Umbilical cord (tissue), 2 donors: ENCODE measurements at places on chromosomes 2 and 18.

- no peak for DNase-seq
Observed at GRCh38 chr2:231512222-231512621, 18.0 kb downstream of the NMUR1 start.

DNA sequence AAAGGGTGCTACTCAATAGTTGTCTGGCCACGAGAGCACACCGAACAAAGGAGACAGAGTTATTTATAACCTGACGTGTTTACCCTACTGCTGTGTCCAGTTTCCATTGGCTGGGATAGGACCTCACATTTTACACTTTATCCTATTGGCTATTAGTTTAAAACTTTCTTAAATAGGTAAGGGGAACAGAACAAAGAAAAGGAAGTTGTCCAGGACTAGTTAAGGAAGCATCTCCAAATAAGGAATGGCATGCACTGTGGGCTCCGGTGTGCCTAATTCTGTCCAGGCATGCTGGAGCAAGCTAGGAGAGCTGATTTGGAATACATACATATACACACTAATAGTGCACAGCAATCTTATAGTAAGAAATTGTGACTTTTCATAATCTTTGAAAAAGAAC, 72.2 kb downstream of the CAB39 start:
- DNase-seq = no peak

DNA sequence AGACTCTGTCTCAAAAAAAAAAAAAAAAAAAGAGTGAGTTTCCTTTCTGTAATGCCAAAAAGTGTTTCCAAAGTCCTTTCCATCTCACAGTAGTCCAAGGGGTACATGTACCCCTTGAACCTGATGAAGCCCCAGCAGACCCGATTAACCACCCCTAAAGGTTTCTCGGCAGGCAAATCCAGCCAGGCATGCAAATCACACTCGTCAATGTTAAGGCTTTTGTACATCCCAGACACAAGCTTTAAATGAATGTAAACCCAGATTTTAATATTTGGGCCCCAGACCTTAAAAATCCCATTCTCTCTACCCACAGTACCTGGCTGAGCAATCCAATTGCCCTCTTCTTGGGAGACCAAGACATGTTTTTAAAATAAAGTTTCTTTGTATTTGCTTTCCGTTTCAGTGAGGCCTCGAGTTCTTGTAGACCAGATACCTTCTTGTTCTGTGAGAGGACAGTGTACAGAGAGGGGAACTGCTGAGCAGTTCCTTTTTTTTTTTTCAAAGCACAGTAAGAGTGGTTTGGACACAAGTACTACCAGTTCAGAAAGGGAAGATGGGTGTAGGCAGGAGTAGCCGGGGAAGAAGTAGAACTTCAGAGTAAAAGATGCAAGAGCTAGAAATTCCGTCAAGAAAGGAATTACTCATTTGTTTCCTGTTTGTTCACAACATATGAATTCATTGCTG, at the start of gene NLRC4:
TSS of gene NLRC4 (minus strand) at position 465 of the 684 bp plus-strand sequence. CDS start 8,111 bp downstream, outside the sequence.
- DNase-seq = peak; percentile 13

DNA sequence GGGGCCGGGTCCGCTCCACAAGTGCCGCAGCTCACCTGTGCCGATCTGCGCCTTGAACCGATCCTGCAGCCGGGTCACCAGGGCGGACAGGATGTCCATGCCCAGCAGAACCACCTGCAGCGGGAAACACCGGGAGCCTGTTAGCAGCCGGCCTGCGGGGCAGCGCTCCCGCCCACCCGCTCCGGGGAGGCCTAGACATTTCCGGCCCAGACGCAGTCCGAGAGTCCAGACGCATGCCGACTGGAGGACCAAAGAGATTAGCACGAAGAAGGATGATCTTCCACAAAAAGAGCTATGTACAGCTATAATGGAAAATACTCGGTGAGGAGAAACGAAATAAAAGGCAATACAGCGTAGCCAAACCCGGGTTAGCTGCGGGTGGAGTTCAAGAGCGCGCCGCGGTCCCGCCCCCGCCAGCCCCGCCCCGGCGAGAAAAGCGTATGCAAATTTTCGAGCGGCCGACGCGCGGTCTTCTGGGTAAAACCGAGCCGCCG, 421 bp upstream of the RNU4ATAC start:
- peak; percentile 92 for DNase-seq

- no peak for DNase-seq
Observed at GRCh38 chr2:149463328-149464002, 124.1 kb downstream of the MMADHC start.

DNA sequence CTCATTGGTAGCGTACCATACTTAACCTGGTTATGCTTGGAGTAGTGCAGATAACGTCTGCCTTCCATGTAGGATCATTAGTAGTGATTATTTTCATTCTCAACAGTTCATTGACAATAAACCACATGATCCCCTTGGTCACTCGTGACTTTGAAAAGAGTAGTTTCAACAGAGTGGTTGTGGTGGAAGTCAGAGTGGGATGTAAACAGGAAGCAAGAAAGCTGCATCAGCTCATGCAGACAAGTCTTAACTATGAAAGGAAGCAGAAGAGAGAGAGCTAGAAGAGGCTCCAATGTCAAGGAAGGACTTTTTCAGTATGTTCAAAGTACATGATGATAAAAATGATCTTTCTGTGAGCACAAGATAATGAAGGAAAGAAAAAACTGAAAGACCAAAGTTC, 287.4 kb downstream of the MBD2 start:
- no peak for DNase-seq

- no peak for DNase-seq
Observed at GRCh38 chr2:85438201-85439024, 19.9 kb downstream of the SH2D6 start.

DNA sequence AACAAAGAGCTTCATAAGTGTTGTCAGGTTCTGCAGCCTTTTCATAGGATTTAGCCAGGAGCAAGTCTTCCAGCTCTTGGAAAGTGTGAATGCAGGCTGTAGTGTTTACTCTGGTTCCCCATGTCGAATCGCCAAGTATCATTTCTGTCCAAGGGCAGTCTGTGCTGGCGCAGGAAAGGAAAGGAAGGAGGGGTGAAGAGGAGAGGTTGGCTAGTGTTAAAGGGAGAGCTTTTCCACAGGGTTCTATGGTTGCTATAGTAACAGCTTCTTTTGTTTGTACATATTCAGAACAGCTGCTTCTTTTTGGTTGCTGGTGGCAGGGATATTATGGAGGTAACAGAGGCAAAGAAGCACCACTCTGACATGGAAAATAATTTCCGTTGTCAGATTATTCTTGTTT, 69.9 kb downstream of the KCNH7 start:
- DNase-seq = no peak

GRCh38 chr18:76463872-76464271, 31.2 kb downstream of the ZNF516 start:
- no peak for DNase-seq

- DNase-seq = no peak
Observed at GRCh38 chr2:3959372-3959771, 256.0 kb downstream of the DCDC2C start.

DNA sequence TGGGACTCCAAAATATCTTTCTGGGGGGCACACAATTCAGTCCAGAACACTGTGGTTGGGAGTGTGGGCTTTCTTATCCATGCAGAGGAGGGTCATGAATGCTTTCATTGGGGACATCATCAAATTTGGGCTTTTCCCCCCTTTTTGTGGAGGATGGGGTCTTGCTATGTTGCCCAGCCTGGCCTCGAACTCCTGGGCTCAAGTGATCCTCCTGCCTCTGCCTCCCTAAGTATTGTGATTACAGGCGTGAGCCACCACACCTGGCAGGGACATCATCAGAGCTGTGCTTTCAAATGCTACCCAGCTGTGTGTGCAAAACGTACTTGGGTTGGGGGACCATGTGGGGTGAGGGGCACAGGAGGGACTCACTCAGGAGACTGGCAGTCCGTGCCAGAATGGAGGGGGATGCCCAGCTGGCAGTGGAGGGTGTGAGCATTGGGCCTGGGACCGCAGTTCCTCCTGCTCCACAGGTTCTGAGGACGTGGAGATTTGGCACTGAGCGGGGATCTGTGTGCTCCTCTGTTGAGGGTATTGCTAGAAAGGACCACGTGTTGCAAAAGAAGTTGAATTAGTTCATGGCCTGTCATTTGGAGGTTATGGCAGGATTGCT, 24.4 kb downstream of the EMILIN2 start:
- DNase-seq = no peak

DNA sequence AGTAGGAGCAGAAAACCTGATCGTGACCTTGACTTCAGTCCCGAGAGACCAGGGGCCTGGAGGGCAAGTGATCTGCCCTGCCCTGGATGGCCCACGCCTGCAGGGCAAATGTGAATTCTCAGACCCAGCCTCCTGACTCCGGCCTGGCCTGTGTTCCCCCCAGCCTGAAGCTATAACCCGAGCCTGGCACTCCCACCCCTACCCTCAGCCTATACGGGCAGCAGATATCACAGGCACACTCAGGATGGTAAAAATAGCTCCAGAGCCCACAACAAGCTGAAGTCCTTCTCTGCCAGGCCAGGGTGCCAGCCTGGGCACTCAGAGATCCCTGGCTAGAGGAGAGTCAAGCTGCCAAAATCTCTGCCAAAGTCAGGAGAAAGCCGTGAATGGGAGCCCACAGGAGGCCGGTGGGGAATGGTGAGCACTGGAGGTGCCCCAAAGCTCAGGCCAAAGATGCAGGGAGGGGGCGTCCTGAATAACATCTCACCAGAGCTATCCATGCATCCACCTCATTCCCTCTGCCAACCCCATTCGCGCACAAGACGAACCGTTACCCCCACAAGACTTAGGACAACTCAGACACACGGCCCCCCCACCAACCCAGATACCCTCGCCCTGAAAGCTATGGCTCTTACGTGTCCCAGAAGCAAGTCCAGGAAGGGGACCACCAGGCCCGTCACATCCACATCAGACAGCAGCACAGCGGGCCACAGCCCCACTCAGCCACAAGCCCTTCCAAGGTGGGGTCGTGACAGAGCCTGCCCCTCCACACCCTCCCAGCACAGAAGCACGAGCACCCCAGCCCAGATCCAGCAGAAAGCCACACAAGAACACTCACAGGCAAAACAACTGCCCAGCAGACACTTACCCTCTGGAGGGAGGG, 144.9 kb downstream of the TNS1 start:
- DNase-seq = peak; percentile 32

DNA sequence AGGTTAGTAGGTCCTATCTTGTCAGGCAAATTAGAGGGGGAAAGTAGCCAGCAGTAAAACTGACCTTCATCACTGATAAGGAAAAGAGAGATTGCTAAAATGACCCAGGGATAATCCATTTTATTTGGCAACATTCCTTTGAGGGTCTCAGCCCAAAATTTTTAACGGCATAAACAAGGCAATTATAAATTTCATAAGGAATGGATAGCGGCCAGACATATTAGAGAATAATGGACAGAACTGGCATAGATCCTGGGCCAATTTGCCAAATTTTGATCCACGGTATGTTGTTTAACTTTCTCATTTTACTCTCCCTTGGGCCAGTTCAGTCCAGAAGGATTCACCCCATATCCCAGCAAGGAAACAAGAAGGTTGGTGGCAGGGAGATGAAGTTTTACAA, 170.4 kb upstream of the BCL2L11 start:
- DNase-seq = no peak

DNA sequence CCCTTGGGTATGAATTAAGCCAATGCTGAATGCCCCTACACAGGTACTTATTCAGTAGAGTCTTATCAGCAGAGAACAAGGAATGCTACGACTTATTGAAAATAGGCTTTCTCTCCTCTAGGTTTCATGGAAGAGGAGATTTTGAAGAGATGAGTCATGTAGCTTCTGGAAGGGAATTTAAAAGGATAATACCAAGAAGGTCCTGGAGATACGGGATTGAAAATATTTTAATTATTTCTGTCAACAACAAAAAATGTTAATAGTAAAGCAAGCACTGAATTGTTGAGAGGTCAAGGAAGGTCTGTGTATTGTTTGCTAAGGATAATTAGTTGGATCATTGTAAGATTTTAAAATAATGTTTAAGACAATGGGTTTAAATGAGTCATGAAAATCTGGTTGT, 293.0 kb upstream of the SPHKAP start:
- no peak for DNase-seq

DNA sequence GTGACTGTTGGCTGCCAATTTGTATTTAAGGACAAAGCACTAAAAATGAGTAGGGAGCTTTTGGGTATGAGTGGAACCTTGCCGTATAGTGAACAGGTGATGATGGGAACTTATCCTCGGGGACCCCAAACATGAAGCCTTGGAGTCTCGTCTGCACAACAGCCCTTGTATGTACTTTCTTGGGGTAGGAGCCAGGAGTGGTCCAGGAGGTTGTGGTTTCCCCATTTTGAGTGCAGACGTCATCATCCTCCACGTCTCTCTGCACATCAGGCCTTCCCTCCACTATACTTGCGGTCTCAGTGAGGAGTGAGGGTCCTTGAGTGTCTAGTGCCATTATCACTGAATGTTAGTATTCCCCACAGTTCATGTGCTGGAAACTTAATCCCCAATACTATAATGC, 101.5 kb upstream of the HS6ST1 start:
- DNase-seq = no peak

DNA sequence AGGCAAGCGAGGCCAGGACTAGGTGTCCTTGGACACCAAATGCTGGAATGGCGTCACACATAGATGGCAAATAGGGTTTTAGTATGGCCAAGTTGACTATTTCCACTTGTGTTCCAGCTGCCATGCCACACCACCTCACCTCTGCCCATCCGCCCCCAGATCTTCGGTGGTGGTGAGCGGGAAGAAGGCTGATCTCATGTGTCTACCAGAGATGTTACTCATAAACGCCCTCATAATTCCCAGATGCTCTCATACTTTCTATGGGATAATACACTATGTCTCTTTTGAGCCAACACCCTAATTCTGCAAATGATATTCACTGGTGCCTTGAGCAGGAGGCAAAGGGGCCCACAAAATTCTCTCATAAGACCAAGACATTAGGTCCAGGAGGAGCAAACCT, 281.1 kb upstream of the FN1 start:
- DNase-seq = peak; percentile 43

DNA sequence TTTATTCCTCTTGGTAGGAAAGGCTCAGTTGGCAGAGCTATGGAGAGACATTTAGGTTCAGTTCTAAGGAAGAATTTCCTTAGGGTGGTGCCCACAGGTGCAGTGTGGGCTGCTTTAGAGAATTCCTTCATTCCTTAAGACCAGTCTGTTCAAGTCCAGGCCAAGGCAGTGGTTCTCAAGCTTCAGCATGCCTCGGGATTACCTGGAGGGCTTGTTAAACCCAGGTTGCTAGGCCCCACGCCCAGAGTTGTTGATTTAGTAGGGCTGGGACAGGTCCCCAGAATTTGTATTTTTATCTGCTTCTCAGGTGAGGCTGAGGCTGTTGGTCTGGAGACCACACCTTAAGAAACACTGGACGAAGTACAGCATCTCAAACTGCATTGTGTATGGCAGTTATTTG, 68.9 kb downstream of the CERS6 start:
- peak; percentile 74 for DNase-seq

GRCh38 chr2:81513328-81513727, 1208.8 kb upstream of the LRRTM1 start:
- no peak for DNase-seq

GRCh38 chr18:25351280-25351775, 638 bp downstream of the ZNF521 start:
- peak; percentile 16 for DNase-seq
